ENCODE measurements at places on chromosomes 11 and 22.

- DNase-seq, result no peak
Measured at GRCh38 chr11:17294033-17294432, 17.5 kb downstream of the NUCB2 start.

DNA sequence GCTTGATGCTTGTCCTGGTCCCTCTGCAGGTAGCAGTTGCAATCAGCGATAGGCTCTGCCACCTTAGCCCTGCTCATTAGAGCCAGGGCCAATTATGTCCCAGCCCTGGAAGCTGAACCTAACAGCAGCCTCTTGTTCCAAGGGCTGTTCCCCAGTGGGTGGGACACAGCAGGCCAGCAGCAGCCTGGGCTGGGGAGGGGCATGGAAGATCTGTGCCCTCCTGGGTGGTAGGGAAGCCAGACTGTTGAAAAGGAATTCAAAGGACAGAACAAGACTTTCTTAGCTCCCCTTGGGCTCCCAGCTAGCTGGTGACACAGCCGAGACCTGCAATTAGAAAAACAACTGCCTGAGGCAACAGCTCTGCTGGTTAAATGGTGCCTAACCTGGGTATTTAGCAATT is 17.4 kb downstream of the DRD2 start:
- no peak for DNase-seq

DNA sequence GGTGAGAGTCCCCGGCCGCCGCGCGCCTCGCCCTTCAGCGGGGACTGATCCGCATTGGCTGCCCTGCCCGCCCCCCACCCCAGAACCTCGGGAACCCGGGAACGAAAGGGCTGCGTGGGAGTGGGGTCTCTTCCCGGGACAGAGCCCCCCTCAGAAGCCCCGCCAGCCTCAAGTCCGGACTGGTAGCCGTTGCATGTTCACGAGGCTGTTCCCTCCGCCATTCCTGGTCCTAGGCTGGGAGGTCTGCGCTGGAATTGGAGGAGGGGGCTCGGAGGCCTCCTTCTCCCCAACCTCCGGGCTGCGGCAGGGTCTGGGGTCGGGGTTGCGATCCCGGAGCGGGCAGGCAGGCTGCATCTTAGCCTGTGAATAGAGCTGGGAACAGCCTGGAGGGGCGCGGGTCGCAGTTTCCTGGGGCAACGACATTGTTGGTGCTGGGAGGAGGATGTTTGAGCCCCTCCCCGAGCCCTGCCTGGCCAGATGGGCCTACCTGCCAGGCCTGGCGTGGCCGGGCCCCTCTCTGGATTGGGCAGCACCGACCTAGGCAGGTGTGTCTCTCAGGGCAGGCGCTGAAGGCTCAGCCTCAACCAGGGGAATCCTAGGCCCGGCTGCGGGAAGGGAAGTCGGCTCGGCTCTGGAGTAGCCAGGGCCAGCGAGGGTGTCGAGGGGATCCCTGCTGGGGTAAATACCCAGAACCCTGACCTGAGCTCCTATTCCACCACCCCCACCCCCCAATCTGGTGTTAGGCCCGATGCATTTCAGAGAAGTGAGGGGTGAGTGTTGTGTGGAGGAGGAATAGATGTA is 670 bp downstream of the MAPK8IP1 start:
- DNase-seq, result no peak

DNA sequence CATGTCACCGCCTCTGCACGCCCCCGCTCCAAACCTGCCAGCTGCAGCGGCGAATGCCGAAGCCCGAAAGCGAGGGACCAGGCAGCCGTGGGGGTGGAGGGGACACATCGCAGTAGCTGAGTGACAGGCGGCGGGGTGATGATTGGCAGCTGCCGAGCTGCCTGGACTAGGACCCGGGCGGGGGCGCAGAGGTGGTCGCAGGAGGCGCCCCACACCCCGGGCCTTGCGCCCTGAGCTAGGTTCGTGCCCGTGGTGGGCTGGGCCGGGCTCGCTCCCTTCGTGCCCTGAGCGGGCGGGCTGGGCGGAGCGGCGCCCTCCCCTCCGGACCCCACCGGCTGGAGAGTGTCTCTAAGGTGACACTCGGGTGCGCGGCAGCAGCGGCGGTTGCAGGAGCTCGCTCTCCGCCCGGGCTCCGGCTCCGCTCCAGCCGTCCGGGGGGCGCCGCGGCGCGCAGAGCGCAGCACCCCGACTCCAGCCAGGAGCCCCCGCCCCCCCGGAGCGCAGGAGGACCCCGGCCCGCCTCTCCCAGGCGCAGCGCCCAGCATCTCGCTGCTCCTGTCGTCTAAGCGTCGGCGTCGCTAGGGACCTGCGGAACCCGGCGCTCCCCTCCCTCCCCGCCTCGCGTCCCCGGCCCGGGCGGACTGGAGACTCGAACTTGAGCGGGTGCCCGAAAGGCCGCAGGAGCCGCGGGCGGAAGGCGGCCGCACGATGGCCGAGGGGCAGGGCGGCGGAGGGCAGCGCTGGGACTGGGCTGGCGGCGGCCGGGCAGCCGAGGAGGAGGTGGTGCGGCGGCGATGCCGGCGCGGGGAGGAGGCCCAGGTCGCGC is 14.5 kb upstream of the DGKZ start:
- DNase-seq, result no peak

DNA sequence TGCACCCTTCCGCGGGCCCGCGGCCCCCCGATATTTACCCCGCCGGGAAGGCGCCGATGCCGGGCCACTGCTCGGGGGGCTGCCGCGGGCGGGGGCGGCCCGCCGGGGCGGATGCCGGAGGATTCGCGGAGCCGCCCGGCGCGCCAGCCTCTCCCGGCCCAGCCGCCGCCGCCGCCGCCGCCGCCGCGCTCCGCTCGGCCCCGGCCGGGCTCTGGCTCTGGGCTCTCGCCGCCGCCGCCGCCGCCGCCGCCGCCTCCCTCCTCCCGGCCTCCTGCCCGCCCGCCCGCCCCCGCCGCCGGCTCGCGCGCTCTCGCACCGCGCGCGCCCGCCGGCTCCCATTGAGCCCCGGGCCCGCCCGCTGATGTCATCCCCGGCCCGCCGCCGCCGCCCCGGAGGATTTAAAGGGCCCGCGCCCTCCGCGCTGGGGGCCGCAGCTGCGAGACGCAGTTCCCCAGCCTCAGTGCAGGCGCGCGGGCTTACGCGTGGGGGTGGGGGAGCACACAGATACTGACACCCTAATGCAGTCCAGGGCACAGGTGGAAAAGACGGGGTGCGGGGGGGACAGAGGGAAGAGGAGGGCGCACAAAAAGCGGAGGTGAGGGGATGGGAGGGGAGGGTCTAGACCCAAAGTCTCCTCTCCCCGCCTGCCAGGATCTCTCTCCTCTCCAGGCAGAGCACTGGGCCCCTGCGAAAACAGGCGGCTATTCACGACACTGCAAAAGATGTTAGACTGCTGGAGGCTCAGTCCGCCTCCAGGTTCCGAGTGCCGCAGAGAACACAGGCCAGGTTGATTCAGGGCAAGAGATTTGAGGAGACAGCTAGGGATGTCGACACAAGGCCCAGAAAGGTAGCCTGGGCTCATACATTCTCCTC is at the start of gene CSNK1E:
TSS of gene CSNK1E (minus strand) at position 312 of the 873 bp plus-strand sequence. CDS start 3,276 bp downstream, outside the sequence.
- DNase-seq, result no peak

- DNase-seq, result no peak
Measured at GRCh38 chr11:119490253-119491006, 67.5 kb upstream of the THY1 start.

GRCh38 chr11:124865902-124866851 is 945 bp downstream of the ROBO3 start:
- no peak for DNase-seq

DNA sequence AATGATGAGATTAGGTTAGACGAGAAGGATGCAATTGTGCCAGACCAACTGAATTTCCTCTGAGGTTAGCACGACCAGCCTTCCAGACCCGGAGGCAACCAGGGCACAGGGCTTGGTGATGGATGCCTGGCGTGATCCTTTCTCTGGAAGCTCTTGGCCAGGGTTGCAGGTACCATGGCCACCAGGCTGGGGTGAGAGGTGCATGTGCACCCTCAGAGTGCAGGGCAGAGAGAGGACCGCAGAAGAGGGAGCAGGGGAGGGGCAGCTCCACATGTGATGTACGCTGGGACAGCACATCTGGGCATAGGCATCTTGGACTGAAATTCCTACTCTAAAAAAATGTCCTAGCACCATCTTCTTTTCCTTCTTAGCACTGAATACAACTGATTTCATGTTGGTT is 10.9 kb downstream of the KCNJ1 start:
- DNase-seq, result no peak

DNA sequence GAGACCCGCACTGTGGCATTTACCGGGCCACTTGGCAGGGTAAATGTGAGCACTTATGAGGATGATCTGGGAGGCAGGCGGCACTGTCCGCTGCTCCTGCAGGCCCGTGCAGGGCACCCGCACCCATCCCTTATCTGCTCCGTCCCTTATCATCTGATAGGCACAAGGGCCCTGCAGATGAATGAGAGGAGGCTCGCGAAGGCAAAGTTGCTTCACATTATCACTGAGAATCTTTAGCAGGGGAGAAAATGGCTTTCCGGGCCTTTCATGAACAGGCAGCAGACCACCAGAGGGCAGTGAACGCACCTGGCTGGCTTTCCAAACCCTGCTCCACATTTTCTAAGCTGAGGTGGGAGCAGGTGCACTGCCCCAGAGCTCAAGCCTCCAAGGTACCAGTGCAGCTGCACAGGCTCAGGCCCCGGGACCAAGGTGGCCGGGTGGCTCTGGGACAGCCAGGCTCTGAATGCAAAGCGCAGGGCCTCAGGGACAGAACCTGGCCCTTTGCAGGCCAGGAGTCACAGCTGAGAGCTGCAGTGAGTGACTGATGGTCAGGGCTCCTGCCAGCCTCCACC is 165.6 kb downstream of the SHANK2 start:
- DNase-seq, result peak; percentile 10

DNA sequence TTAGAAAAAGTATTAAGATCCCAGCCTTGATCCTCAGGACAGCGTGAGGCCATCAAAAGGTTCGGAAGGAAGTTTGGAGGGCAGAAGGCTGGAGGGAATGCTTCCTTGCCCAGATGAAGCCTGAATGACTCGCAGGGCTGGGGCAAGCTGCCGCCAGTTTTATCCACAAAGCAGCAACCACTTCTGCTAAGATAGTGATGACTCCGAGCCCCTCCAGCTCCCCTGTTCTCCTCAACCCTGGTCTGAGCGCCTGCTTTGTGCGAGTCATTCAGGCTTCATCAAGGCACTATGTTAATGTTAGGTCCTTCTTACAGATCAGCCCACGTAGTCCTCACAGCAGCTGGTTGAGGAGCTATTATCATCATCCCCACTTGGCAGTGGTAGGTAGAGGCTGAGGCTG is 158.8 kb downstream of the COMMD9 start:
- DNase-seq, result no peak

- no peak for DNase-seq
Measured at GRCh38 chr11:128260398-128260797, 327.0 kb downstream of the ETS1 start.

- DNase-seq, result peak; percentile 16
Measured at GRCh38 chr11:73950869-73951710, at the start of gene DNAJB13. DNAJB13 (plus strand) TSS chr11:73951026; CDS start chr11:73951070, 44 bp downstream.

GRCh38 chr11:94140154-94140655 is 11.6 kb downstream of the PANX1 start:
- no peak for DNase-seq

DNA sequence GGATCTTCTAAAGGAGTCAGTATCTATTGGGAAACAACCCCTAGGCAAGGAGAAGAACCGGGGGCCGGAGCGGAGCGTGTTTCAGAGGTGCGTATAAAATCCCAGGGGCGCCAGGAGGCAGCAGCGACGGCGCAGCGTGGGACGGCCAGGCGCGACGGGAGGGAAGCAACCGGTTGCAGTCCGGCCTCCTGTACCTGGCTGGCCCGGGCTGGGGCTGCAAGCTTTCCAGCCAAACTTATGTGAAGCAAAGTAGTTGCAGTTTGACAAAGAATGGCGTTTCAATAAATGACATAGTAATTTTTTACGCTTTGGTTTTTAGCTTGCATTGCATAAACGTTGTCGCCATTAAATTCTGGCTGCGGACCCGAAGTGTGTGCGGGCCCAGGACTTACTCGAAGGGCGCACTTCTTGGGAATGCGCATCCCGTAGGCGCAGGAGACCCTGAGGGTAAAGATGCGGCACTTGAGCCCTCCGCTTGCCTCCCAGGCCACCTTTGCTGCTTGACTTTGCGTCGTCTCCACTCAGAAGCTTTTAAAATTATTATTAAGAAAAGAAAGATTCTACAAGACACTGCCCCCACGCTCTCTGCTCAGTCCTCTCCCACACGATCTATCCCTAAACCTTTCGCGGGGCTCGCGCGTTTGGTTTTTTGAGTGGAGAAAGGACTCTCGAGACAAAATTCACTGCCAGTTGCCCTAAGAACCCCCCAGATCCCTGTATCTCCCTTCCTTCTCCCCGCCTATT is 1.6 kb upstream of the WT1 start:
- no peak for DNase-seq

- no peak for DNase-seq
Measured at GRCh38 chr11:116527180-116527991, 245.4 kb downstream of the BUD13 start.

DNA sequence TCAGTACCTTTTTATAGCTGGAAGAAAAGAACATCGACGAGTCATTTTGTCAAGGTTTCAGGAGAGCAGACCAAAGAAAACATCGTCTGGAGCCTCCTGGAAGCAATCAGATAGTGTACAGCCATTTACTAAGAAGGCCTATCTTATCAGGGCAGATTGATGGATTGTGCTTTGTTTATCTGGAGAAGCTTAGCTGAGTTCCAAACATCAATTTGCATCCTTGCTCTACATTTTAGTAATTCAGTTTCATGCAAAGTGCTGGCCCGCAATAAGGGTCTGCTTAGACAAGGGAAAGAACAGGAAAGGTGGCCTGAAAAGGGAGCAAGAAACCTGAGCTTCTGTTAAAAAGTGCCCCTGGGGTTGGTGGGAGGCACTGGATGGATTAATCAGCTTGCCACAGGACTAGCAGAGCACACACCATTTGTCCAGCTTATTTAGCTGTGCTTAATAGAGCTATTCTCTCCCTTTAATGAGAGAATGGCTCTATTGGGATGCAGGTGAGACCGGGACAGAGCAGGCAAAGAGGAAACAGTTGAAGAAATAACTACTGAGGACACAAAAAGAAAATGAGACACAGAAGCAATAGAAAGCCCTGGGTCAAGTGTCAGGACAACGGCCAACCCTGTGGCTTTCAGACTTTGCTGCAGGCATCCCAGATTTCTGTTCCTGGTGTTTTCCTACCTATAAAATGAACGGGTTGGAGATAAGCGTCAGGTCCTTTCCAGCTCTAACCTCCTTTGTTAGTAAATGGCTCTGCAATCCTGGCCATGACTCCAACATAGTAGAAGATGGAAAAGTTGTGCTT is 122.1 kb upstream of the TTC12 start:
- DNase-seq, result no peak

DNA sequence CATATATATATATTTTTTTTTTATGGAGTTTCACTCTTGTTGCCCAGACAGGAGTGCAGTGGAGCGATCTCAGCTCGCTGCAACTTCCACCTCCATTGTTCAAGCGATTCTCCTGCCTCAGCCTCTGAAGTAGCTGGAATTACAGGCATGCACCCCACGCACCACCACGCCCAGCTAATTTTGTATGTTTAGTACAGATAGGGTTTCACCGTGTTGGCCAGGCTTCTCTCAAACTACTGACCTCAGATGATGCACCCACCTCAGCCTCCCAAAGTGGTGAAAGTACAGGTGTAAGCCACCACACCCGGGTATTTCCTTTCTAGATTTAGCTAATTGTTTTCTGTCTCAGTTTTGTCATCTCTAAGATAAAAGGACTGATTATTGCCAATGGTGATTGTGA is 821.1 kb downstream of the CNTN5 start:
- no peak for DNase-seq

GRCh38 chr11:47156333-47156732 is 20.3 kb downstream of the ARFGAP2 start:
- DNase-seq, result no peak

- DNase-seq, result no peak
Measured at GRCh38 chr11:75374646-75375045, 23.2 kb upstream of the ARRB1 start.

- DNase-seq, result no peak
Measured at GRCh38 chr22:42664976-42665831, 16.0 kb upstream of the CYB5R3 start.

- DNase-seq, result no peak
Measured at GRCh38 chr11:115215694-115216617, 288.3 kb downstream of the CADM1 start.
